ENCODE measurements at places on chromosomes 3 and 15.

DNA sequence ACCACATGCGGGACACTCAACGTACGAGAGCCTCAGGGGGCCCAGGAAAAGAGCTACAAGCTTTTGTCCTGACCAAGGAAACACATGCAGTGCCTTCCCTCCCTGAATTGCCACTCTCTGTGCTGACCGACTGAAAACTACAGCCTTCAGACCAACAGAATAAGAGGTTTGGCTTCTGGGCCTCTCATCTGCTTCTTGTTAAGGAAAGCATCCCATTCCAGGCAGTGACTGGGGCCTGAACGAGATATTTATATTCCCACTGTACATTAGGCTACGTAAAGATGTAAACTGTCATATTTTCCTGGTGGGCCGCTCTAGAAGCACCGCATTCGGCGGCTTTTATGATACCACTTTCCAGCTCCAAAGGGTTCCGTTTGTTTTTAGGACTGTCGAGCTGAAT lies 208.9 kb upstream of the TPM1 start:
- no peak for DNase-seq

DNA sequence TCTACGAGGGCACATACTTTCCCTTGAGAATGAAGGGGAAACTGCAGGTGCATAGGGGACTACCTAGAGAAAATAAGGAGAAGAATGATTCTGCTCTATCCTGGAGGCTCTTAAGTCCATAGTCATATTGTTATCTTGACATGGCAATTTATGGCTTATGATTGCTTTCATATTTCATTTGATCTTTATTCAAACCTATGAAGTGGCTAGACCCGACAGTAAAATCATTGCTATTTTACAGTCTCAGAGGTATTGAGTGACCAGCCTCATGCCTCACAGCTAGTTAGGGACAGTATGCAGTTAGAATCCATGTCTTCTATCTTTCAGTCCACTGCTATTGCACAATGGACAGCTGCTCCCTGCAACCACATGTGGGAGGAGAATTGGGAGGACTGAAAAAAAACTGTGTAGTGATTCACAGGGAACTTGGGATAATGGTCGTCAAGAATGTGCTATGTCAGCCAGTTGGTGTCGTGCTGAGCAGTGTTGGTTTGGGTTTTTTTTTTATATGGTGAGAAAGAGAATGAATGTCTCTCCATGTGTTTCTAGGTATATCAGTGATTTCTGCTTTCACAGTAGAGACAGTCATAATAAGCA lies 63.2 kb upstream of the SPPL2A start:
- DNase-seq: no peak

GRCh38 chr15:45523166-45523460 lies 558 bp upstream of the SLC30A4 start:
- DNase-seq: no peak

- no peak for DNase-seq
Measured at GRCh38 chr3:15750143-15750542, 47.6 kb downstream of the ANKRD28 start.

- DNase-seq: no peak
Measured at GRCh38 chr3:133561679-133562078, 11.8 kb upstream of the CDV3 start.

DNA sequence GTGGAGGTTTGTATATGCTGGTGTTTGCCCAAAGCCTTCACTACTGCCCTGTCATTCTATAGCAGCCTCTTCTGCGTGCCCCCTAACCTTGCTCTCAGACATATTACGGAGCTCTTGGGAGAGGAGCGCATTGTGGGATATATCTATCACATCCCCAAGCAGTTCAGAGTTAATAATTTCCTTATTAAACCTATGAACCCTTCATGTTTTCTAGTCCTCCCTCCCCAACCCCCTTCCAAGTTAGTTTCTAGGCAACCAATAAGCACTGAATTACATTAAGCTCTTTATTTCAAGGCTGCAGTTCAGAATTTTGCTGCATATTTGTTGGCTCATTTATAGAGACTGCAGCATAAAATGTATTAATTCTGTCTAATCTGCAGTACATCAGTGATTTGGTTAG lies 57.3 kb upstream of the GRM7 start:
- no peak for DNase-seq

DNA sequence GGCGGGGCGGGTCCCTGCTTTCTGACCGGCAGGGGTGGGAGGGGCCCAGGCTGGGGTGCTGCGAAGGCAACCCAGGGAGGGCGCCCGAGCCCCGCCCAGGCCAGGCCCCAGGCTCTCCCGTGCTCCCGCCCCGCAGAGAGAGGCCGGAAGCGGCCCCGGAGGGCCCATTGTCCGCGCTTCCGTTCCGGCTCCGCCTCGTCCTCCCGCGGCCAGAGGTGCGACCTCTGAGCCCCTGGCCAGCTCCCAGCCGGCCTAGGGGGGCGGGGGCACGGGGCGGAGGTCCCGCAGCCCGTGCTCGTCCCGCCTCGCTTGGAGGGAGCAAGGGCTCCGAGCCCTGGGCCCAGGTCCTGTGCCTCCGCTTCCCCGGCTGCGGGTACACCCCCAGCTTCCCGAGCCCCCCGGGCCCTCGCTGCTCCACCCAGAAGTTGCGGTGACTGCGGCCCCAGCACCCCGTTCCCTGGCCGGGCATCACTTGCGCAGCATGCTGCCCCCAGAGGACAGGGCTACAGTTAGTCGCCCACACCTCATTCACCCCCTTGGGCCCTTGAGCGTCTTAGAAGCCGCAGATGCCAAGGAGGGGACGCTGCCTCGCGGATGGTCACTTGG lies 20.4 kb upstream of the PLXND1 start:
- peak; percentile 75 for DNase-seq

DNA sequence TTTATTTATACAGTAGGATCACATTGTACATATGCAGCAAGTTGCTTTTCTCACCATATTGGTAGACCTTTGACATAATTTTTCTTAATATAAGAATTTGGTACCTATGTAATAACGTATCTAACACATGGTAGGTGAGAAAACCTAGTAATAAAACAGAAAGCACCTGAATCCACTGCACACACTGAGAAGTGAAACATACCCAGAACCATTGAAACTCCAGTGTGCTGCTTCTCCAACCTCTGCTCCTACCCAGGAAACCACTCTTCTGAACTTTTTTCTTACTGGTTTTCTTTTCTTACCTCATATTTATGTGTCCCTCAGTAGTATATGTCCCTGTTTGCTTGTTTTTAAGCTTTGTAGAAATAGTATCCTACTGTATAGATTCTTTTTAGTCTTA lies 293.0 kb downstream of the UBE2E2 start:
- DNase-seq: no peak

GRCh38 chr15:62059816-62060112 lies 483 bp downstream of the VPS13C start:
- DNase-seq: peak; percentile 72

DNA sequence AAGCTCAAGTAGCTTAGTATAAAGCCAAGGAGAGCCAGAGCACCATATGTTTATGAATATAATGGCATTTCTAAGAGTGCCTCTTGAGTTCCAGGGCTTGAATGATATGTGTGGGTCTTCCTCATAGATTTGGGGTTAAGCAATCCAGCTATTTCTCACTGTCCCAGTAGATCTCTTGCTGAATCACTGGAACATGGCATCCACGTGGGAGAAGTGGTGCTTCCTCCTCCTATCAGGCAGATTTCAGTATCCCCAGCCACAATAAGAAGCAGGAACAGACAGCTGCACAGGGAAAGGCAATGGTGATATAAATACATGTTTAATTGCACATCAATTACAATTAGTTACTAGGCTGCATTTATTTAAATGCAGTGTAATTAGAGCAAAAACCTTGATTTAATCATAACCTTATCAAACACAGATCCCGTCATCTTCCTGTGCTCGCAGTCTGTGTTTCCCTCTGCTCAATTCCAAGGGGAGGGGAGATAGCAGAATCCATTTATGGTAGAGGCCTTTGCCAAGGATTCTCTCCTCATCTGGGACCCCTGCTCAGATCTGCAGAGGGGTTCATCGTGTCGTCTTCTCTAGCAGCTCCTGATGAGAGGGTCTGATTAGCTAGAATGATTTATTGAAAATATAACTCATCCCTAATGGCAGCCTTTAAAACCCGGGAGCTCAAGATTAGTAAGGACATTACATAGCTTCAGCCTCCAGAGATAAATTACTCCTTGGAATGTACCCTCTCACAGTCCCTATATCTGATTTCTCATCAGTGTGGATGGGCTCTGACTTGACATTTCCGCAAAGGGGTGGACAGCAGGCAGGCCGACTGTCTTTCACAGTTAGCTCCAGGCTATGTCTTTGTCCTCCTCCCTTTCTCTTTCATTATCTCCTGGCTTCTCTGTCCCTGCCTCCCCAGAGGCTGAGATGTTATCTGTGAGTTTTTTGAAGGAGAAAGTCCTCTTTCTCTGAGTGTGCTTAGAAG lies 775.9 kb downstream of the AGBL1 start:
- DNase-seq: no peak

GRCh38 chr3:168984872-168985271 lies 678.6 kb downstream of the MECOM start:
- DNase-seq: no peak

GRCh38 chr15:100726421-100727190 lies 124.2 kb downstream of the ASB7 start:
- no peak for DNase-seq

DNA sequence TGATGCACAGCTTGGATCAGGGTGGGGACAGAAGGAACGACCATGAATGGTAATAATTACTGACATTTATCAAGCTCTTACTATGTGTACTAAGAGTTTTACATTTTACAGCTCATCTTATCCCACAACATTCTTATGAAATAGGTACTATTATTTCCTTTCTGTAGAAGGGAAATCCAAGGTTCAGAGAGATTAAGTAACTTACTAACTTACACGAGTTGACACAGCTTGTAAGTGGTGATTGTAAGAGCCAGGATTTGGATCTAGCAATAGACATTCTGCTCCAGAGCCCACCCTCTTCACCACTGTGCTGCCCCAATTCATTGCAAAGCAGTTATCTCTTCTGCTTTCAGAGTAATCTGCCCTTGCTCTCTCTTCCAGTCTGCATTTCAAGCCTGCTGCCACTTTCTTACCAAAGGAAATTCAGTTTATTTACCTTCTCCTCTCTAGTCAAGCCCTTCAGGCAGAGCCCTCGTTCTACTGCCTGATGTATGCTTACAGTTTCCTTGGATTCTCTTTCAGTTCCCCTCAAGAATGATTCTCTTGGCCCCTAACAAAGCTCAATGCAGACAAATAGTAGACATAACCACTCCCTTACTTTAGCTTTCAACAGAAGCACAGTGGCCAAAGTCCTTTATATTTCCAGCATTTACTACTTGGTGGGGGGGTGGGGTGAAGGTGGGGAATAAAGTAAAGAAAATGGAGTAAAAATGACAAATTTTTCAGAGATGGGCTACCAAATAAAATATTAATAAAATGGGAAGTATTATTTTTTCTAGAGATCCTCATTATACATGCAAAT lies 65.8 kb downstream of the ATP8B4 start:
- no peak for DNase-seq

GRCh38 chr3:85790445-85791030 lies 831.7 kb downstream of the CADM2 start:
- no peak for DNase-seq

DNA sequence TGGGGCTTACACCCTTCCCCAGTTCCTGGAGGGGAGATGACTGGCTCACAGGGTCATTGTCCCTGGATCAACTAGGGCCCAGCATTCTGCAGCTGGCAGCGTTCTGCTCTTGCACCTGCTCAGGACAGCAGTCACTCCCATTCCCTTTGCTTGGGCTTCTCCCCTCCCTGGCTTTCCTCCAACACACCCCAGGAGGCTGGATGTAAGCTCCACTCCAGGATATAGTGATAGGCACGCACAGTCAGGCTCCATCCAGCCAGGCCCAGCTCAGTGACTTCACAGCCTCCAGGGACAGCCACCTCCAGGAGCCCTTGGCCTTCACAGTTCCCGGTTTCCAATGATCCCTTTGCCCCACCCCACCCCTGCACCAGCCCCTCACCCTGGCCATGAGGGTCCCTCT lies 1.9 kb downstream of the SPTBN5 start:
- DNase-seq: no peak

GRCh38 chr15:27027229-27027628 lies 56.2 kb downstream of the GABRG3 start:
- DNase-seq: no peak

DNA sequence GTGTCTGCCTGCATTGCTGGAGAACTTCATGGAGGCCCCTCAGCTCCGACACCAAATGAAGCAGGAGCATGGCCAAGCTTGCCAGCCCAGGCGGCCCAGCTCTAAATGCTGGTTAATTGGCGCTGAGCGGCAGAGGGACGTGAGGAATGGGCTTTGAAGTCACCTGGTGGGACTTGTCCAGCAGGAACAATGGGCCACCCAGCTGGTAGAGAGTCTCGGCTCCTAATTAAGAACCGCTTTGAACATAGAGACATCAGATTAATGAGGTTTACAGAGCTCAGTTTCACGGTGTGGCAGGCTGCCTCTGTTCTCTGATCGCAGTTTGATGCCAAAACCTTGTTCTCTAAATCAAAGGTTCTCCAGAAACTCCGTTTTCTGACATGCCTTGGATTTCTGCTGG lies 77.5 kb upstream of the LINGO1 start:
- DNase-seq: no peak

GRCh38 chr3:152284906-152285305 lies 16.2 kb downstream of the MBNL1 start:
- DNase-seq: peak; percentile 57

GRCh38 chr3:188796122-188796631 lies 375.6 kb upstream of the TPRG1 start:
- peak; percentile 47 for DNase-seq

DNA sequence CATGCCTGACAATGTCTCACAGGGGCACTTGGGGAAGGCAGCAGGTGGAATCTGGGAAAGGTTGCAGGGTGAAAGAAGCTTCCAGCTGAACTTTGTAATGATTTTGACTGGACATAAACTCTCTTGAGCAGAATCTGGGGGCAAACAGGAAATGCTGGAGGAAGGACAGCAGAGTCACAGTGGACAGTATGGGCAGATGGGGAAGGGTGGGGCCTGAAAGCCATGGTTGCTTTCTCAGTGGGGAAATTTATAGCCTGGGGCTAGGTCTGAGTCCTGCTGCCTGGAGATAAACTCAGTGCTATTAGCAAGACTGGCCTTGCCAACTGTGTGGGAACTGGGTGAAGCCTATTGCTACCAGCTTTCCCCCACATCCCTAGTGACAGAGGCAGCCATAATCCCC lies 203.2 kb downstream of the OSBPL10 start:
- no peak for DNase-seq

DNA sequence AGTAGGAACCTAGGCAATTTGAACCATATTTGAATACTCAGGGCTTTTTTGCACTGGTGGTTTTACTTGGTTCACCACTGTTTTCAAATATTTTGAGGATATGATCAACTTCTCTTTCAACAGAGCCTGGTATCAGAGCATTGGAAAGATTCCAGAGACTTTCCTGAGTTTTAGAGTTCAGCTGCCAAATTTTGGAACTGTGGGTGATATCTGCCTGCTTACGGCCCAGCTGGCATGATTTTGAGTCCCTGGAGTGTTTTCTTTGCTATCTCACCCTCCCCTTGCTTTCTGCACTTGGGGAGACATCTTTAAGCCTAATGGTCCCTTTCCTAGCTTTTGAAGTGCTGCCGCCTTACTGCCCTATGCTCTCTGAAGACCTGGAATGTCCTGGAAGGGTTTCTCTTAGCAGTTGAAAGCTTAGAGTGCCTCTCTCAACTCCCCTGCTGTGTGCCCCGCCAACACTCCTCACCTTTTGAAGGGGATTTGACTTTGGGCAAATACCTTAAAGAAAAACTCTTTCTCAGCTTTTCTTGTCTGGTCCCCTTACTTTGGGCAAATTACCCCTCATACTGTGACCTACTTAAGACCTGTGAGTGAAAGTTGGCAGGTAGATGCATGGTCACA lies 539.1 kb downstream of the MFSD1 start:
- DNase-seq: no peak

All from CD4-positive, alpha-beta T cell treated with Interleukin-1 beta for 1 hour (primary cell).